ENCODE measurements at places on chromosomes 2 and 18.

DNA sequence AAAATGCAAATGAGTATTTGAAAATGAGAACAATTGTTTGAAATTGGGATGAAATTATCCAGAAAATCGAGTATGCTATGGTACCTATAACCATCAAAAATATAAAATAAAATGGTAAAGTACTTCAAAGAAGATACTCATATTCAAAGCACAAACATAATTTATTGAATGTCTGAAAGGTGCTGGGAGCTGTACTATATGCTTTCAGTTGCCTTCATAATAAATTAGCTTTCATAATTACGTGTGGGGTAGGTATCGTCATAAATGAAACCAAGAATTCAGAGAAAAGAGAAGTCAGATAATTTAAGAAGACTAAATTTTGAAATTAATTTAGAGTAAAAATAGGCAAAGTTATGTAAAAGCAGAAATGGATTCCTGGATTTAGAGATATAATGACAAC is 721.9 kb upstream of the ACVR2A start:
- DNase-seq, result no peak

DNA sequence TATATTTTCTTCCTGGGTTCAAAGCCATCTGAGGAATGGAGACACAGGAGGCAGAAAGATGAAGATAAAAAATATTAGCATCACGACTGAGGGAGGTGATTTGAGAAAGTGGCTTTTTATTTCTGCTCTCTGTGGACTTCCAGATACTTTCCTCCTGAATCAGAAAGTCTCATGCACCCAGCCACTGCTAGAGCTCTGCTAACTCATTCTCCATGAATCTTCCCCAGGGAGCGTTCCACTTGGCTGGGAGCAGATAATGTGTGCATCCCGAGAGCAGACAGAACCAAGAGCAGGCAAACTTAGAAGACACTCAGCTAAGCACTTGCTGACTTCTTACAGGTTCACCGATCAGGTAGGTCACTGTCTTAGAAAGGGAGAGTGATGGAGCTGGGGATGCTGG is 264.1 kb upstream of the THUMPD2 start:
- DNase-seq, result no peak

DNA sequence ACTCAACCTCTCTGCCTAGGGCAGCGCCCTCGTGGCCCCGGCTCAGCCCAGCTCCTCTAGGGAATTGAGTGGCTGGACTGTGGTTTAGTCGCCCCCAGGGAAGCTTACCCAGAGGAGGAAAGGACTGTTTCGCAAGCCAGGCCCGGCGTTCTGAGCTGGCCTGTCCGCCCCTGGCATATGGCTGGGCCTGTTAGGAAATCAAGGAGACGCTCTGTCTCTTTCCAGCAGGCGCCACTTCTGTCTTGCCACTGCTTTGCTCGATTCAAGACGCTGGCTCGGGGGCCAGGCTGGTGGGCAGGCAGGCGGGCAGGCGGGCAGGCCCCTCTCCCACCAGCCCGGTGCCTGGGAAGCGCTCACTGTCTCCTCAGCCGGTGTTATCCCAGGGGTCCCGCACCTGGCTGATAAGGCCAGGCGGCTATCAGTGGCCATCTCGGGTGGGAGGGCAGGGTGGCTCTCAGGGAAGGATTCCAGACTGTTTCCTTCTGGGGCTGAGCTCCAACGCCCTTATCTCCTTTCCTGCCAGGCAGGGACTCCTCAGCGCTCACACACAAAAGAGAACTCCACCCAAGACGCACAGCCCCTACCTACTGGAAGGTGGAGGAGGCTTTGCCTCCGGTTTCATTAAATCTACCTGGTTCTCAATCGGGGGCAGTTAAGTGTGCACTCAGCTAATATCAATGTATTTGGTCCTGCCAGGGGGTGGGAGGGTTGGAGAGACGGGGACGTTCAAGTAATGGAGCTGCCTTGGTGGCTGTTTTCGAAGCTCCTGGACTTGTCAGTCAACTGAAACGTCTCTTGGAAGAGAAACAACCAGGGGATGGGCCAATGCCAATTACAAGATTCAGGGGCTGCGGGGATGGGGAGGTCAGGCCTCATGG is 109.1 kb downstream of the SMAD7 start:
- no peak for DNase-seq

DNA sequence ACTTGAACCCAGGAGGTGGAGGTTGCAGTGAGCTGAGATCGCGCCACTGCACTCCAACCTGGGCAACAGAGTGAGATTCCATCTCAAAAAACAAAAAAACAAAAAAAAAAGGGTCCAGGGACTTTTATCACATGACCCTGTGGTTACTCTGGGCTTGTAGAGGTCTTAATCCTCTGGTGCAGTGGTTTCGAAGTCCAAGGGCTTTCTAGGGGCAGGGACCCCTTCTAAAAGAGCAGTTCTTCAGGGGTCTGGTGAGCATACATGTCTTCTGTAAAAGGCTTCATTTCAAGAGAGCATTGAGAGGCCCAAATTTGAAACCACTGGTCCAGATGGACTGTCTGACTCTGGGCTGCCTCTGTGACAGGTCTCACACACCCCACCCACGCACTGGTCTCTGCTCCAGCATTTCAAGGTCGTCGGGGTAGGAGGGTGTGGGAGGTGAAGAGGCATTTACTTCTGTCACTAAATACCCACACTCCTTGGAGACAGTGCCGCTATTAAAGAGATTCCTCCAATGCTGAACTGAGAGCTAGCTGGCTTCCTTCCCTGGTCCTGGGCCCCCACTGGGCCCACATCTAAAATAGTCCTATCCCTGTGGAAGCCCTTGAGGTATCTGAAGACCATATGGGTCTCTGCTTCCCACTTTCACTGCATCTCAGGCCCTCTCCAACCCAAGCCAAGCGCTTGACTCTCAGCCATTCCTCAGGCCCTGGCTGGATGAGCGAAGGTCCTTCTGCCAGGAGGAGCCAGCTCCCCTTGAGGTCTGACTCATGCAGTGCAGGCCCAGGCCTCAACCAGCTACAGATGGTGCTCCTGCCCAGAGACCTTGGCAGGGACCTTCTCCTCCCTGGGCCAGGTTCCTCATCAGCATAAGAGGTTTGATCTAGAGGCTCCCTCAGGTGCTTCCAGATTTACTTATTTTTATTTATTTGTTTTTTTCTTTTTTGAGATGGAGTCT is 44.8 kb downstream of the PAX8 start:
- no peak for DNase-seq

DNA sequence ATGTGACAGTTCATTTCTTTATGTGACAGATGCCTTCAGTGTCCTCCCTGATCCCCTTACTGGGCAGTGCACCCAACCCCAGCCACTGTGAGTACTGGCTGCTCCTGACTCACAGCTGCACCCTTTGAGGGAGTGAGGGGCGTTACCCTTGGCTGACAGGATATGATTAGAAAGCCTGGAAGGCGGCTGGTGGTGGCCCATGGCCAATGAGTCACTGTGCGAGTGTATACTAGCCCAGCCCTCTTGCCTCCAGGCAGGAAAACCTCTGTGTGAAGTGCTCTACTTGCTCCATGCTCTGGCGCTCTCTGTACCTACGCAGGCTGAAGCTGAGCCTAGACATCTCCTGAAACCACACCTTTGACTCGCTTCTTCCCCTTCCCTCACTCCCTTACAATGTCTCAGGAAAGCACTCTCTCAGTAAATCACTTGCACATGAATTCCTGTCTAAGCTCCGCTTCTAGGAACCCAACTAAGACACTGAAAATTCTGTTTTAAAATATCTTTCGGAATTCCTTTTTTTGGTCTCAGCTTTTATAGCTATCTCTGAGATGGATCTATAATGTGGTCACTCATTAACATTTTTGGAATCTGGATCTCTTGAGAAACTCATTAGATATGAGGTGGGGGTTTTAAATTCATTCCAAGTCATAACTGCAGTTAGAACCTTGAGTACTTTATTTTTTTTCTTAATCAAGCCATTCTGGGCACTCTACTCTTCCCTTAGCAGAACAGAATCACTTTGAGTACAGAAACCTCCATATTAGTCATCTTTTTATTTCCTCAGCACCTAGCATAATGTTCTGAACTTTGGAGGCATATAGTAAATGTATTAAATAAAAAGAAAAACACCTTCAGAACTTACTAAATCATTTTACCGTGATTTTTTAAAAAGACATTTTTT is 25.3 kb upstream of the STAM2 start:
- DNase-seq, result no peak

DNA sequence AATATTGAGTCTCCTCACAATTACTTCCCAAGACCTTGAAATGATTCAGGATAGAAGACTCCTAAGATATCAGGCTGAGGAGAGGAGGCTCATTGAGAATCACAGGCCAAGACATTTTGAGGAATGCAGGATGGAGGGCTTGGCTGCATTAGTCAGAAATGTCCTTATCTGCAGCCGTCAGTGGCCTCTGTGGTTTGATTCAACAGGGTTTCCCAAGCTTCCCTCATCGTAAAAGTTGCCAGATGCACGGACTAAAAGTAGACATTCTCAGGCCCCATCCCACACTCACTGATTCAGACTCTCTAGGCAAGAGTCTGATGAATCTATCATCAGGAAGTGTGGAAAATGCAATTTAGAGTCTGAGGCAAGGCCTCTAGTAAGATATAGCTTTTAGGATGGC is 34.0 kb upstream of the TMEM178A start:
- DNase-seq, result no peak

DNA sequence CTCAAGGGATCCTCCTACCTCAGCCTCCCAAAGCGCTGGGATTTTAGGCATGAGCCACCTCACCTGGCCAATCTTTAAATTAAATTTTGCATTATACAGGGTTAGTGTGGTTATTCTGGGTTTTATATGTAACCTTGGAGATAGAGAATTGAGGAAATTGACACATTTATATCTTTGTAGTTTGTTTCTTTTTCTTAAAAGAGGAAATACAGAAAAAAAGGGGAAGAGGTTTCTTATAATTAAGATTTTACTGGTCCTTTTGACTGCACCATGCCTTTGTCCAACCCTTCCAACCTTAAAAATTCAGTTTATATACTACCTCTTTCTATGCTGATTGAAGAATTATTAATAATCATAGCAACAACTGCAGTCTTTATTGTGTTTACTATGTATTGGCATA is 210.1 kb upstream of the STON1 start:
- no peak for DNase-seq

GRCh38 chr2:33420726-33421125 is 55.7 kb upstream of the RASGRP3 start:
- DNase-seq, result no peak

GRCh38 chr2:40343902-40344301 is 108.0 kb downstream of the SLC8A1 start:
- no peak for DNase-seq

- DNase-seq, result no peak
Measured at GRCh38 chr2:217868911-217869334, 133.9 kb downstream of the TNS1 start.

DNA sequence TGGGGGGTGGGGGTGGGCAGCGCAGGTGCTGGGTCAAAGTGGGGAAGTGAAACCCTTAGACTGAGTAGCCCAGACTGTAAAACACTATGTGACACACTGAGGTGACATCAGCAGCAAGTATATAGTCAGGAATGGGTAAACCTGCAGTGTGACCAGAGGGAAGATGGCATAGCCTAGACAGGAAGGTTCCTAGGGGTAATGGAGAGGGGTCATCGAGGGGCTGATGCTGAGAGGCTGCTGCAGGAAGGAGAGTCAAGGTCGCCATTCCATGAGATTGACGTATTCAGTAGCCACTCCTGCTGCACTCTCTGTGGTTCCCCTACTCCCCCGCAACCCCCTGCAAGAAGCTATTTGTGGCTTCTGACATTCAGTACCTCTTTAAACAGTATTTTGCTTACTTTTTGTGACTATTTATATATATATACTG is 111.7 kb downstream of the CHST9 start:
- DNase-seq, result no peak

- DNase-seq, result peak; percentile 31
Measured at GRCh38 chr2:67846370-67847070, 216.3 kb downstream of the C1D start.

GRCh38 chr2:80778704-80779103 is 474.2 kb upstream of the LRRTM1 start:
- no peak for DNase-seq

- DNase-seq, result no peak
Measured at GRCh38 chr18:35467624-35468016, 30.1 kb downstream of the INO80C start.

GRCh38 chr18:4400911-4401310 is 54.2 kb downstream of the DLGAP1 start:
- DNase-seq, result no peak

DNA sequence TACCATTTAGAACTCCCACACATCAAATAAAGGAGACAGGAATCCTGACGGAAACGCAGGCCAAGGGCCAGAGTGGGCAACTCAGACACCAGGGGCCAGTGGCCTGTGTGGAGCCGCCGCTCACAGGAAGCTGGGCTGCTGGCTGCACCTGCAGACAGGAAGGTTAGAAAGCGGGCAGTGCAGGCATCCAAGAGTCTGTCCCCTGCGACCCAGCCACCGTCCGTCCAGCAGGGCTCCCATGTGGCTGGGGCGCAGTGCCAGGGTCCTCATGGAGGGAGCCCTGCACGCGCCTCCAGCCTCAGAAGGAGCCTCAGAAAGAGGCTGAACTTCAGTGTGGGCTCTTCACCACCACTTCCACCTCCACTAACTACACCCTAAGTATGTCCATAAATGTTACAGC is 2.5 kb upstream of the ANO7 start:
- DNase-seq, result no peak

DNA sequence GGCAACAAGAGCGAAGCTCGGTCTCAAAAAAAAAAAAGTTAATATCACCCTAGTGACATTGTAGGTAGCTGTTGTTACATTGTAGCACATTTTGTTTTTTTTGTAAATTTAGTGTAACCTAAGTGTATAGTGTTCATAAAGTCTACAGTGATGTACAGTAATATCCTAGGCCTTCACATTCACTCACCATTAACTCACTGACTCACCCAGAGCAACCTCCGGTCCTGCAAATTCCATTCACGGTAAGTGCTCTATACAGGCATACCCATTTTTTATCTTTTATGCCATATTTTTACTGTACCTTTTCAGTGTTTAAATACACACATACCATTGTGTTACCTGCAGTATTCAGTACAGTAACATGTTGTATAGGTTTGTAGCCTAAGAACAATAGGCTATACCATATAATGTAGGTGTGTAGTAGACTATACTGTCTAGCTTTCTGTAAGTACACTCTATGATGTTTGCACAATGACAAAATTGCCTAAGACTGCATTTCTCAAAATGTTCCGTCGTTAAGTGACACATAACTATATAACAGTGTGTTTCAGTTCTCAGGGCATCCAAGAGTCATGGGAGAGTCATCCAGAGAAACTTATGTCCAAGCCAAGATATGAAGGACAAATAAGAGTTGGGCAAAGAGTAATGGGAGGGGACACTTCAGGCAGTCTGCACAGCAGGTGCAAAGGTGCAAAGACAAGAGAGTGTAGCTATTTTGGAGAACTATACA is 68.4 kb downstream of the TANK start:
- DNase-seq, result no peak

GRCh38 chr18:56873441-56874140 is 222.4 kb downstream of the WDR7 start:
- no peak for DNase-seq

Measured in activated CD4-positive, CD25-positive, alpha-beta regulatory T cell treated with anti-CD3 and anti-CD28 coated beads, Interleukin-2, amount 50 U/mL, for 72 hours (primary cell).